Ascending aorta (tissue), 2 donors: ENCODE measurements at places on chromosomes 11 and 22. TPM values are rescaled to one million over a fixed set of nuclear protein-coding genes. Genes with fewer than 3 reads are reported as not detected.

DNA sequence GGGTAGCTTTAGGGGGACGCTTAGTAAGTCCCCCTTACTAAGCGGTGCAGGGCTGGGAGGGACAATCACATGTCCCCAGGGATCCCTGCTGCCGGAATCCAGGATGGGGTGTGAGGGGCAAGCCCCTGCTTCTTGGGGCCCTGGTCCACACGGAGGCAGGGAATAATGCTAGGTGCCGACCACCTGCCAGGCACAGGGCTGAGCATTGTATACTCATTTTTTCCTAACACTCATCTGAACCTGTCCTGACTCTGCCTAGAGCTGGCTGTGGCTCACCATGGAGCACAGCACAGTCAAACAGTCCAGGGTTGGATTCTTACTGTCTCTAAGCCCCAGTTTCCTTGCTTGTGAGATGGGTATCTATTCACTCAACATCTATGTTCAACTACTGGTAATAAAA, 1.4 kb upstream of the LTBP3 start:
- H3K27ac ChIP-seq: peak overlapping the region; percentile 97
- peaks cover 64% of the 10 kb centered on the region for H3K4me1 ChIP-seq
- DNase-seq: no peak
- H3K4me3 ChIP-seq: peak overlapping the region; percentile 79

GRCh38 chr11:117604336-117604995, 192.6 kb downstream of the DSCAML1 start:
- no peak for DNase-seq
- H3K4me1 ChIP-seq: no peaks in the 10 kb centered on the region
- H3K36me3 ChIP-seq: no peaks in the 10 kb centered on the region
- no peak overlapping the region for H3K27ac ChIP-seq

- no peak overlapping the region for H3K4me3 ChIP-seq
- no peak overlapping the region for H3K27ac ChIP-seq
- H3K36me3 ChIP-seq: no peaks in the 10 kb centered on the region
- H3K4me1 ChIP-seq: peaks cover 12% of the 10 kb centered on the region
- no peak for DNase-seq
- H3K27me3 ChIP-seq: no peaks in the 10 kb centered on the region
Measured at GRCh38 chr11:11346303-11346702, 6.7 kb downstream of the CSNK2A3 start.

- no peak overlapping the region for H3K27ac ChIP-seq
- H3K27me3 ChIP-seq: no peaks in the 10 kb centered on the region
- peaks cover 3% of the 10 kb centered on the region for H3K4me1 ChIP-seq
- no peak for DNase-seq
- no peaks in the 10 kb centered on the region for H3K36me3 ChIP-seq
- no peak overlapping the region for H3K4me3 ChIP-seq
Measured at GRCh38 chr11:102564110-102564509, 33.6 kb upstream of the MMP7 start.

The C22orf31 gene
- total RNA-seq: not detected

DNA sequence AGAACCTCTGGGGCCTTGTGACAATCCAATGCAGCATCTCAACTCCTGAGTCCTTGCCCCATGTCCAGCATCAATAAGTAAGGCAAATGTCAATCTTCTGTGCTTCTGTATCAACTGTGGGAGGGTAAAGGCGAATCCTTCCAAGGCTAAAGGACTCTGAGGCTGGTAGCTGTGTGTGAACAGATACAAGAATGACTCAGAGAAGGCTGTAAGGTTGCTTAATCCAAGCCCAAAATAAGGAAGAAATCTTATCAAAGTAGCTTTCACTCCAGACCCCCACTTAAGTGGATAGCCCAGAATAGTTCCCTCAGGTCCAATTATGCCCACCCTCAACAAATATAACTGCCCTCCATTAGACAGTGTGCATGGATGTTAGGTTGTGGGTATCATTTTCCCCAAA, 28.1 kb upstream of the SCGB1A1 start:
- H3K27ac ChIP-seq: no peak overlapping the region
- peaks cover 9% of the 10 kb centered on the region for H3K4me1 ChIP-seq
- H3K4me3 ChIP-seq: no peak overlapping the region

DNA sequence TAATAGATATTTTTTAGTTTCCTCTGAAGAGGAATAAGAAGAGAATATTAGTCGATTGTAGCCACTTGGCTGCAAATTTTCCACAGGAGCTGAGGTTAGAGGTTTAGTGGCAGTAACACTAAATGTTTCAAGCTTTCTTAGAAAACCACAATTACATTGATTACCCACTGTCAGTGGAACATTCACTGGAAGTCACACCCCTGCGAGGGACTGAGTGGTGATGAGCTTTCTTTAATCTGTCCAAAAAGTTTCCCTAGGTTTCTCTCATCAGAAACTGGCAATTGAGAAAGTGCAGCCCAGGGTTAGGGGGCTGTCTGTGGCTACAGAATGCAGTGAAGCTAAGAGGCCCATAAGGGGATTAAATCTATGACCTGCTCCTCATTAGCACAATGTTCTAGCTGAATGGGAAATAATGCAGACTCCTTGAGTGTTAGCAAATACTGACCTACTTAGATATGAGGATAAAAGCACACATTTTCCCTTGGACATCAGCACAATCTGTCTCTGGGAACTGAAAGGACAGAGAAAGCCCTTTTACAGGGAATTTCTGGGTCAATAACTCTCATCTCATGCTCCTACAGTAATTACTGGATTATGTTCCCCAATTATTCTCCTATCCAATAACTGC, 189.5 kb downstream of the FAM76B start:
- no peaks in the 10 kb centered on the region for H3K4me1 ChIP-seq
- DNase-seq: no peak
- no peak overlapping the region for H3K27ac ChIP-seq
- H3K4me3 ChIP-seq: no peak overlapping the region

GRCh38 chr11:112320668-112321067, 60.0 kb upstream of the PLET1 start:
- no peak for DNase-seq
- no peak overlapping the region for H3K4me3 ChIP-seq
- no peaks in the 10 kb centered on the region for H3K36me3 ChIP-seq
- H3K27me3 ChIP-seq: no peaks in the 10 kb centered on the region
- H3K27ac ChIP-seq: no peak overlapping the region
- no peaks in the 10 kb centered on the region for H3K4me1 ChIP-seq

The LYVE1 gene
- 66.3 TPM for total RNA-seq

- no peaks in the 10 kb centered on the region for H3K27me3 ChIP-seq
- H3K4me1 ChIP-seq: no peaks in the 10 kb centered on the region
- no peak overlapping the region for H3K27ac ChIP-seq
Measured at GRCh38 chr11:130553306-130553705, 104.9 kb downstream of the ADAMTS15 start.

The CTTN gene
- 166 TPM for total RNA-seq

The BAIAP2L2 gene
- not detected for total RNA-seq

DNA sequence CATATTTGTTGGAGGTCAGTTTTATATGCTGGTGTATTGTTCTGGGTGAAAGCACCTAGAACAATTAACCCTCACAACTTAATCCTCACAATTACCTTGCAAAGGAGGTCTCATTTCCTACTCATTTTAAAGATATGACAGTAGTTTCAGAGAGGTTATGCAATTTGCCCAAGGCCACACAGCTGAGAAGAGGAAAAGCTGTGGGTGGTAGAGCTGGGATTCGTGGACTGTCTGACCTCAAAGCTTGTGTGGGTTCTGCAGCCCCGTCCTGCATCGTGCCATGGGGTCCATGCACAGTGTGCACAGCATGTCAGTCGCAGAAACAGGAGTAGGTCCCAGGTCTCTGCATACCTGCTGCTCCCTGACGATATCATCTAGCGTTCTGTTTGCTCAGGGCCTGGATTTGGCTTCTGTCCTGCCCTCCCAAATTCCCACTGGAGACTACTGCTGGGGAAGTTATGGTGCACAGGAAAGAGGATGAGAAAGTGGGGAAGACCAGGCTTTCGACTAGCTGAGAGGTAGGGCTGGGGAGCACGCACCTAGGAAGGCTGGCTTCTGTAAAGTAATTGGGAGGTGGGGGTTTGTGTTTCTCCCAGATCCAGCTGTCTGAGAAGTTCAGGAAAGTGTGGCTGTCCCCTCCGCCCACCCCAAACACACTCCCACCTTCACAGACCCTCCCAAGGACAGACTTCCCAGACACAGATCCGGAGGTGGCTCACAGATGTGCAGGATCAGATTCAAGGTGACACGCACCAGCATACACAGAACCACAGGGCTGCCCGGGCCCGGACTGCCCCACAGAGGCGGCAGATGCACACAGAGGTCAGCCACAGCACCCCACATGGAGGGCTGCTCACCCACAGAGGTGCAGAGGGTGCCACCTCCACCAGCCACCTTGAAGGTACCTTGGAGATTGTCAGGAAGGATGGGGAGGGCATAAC, 2.0 kb downstream of the BACE1 start:
- peaks cover 12% of the 10 kb centered on the region for H3K4me1 ChIP-seq
- peak overlapping the region; percentile 95 for H3K4me3 ChIP-seq
- no peak overlapping the region for H3K27ac ChIP-seq
- no peak for DNase-seq
- no peaks in the 10 kb centered on the region for H3K27me3 ChIP-seq

DNA sequence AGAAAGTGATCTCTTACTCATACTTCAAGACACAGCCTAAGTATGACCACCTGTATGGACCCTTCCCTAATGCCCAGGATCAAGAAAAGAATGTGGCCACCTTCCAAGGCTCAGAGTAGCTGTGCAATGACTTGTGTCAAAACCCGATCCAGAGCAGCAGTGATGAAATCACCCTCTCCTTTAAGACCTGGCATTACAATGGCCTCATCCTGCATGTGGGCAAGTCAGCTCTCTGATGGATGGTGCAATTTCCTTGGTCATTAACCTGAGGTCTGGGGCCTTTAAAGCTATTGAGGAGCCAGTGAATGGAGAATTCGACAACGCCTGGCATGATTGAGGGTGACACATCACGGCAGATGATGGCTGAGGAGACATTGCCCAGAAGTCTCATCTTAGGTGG, 9.1 kb upstream of the TUBA8 start:
- H3K4me3 ChIP-seq: no peak overlapping the region
- no peak overlapping the region for H3K27ac ChIP-seq
- H3K27me3 ChIP-seq: no peaks in the 10 kb centered on the region
- no peaks in the 10 kb centered on the region for H3K4me1 ChIP-seq
- no peaks in the 10 kb centered on the region for H3K36me3 ChIP-seq
- no peak for DNase-seq

- H3K27me3 ChIP-seq: no peaks in the 10 kb centered on the region
- no peak for DNase-seq
- H3K4me3 ChIP-seq: no peak overlapping the region
- H3K4me1 ChIP-seq: peaks cover 6% of the 10 kb centered on the region
- no peak overlapping the region for H3K27ac ChIP-seq
- peaks cover 48% of the 10 kb centered on the region for H3K36me3 ChIP-seq
Measured at GRCh38 chr11:12474871-12475270, 97.5 kb downstream of the PARVA start.

DNA sequence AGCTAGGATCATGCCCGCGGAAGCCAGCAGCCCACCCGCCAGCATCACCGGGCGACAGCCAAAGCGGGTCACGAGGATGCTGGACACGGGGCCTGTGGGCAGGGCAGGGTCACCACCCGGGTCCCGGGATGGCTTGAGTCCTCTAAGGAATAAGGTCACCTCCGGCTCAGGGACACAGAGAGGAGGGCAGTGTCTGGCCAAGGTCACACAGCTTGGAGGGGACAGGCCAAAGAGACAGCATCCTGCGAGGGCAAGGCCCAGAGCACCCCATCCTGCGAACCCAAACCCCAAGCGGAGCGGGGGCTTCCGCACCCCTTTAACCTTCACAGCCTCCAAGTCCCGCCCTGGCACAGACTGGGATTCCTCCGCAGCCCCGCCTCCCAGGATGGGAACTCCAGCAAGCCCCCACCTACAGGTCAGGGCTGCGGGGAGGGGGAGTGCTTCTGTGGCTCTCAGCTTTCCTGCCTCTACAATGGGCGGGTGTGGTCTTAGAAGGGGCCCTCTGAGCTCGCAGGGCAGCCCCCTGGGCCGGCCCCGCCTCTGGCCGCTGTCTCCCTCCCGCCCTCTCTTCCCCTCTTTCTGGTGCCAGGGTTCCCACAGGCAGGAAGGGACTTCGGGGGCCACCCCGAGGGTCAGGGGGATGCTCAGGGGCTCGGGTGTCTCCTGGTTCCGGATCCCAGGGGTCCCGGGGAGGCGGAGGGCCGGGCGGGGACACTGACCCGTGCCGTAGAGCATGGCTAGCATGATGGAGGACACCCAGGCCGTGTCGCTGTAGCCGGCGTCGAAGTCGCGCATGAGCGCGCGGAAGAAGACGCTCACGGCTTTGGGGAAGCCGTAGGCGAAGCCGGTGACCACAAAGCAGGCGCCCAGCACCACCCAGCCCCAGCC, 1.8 kb downstream of the SLC16A8 start:
- H3K27ac ChIP-seq: peak overlapping the region; percentile 60
- DNase-seq: no peak
- H3K4me1 ChIP-seq: no peaks in the 10 kb centered on the region

GRCh38 chr22:21030621-21031544, 1.5 kb downstream of the SLC7A4 start:
- H3K4me1 ChIP-seq: no peaks in the 10 kb centered on the region
- H3K36me3 ChIP-seq: no peaks in the 10 kb centered on the region
- H3K4me3 ChIP-seq: no peak overlapping the region
- DNase-seq: no peak
- H3K27ac ChIP-seq: no peak overlapping the region

The RIMBP3C gene
- total RNA-seq: not detected

GRCh38 chr11:69374110-69374945, 80.4 kb downstream of the MYEOV start:
- no peak overlapping the region for H3K27ac ChIP-seq
- H3K4me1 ChIP-seq: no peaks in the 10 kb centered on the region
- DNase-seq: peak; percentile 5
- H3K27me3 ChIP-seq: no peaks in the 10 kb centered on the region

The LRRC56 gene
- not detected for total RNA-seq

- H3K4me3 ChIP-seq: no peak overlapping the region
- H3K36me3 ChIP-seq: no peaks in the 10 kb centered on the region
- no peaks in the 10 kb centered on the region for H3K27me3 ChIP-seq
- H3K4me1 ChIP-seq: no peaks in the 10 kb centered on the region
- no peak overlapping the region for H3K27ac ChIP-seq
Measured at GRCh38 chr11:126477535-126478305, 122.2 kb downstream of the ST3GAL4 start.

The MS4A10 gene
- total RNA-seq: not detected

DNA sequence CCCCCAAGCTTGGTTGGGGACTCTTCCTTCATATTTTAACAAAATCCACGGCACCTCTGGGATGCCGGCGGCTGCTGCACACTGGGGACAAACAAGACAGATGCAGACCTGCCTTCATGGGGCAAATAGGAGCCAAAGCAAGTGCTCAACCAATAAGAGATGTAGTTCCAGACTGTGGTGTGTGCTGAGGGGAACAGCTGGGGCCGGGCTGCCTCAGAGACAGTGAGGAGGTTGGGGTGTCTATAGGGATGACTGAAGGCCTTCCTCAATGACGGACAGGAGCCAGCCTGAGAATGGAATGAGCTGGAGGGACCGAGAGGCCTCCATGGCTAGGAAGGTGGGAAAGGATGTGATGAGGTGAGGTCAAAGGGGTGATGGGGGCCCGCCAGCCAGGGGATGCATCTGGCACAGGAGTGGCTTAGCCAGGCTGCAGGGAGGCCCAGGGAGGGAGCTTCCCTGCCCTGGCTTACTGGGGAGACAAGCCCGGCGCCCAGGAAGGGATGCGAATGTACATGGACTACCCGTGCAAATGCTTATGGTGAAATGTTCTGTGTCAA, 10.3 kb upstream of the CTSD start:
- H3K36me3 ChIP-seq: no peaks in the 10 kb centered on the region
- no peaks in the 10 kb centered on the region for H3K27me3 ChIP-seq
- no peak overlapping the region for H3K27ac ChIP-seq
- peak; percentile 35 for DNase-seq
- peaks cover 8% of the 10 kb centered on the region for H3K4me1 ChIP-seq

- H3K4me3 ChIP-seq: no peak overlapping the region
- no peaks in the 10 kb centered on the region for H3K4me1 ChIP-seq
- no peak overlapping the region for H3K27ac ChIP-seq
- H3K36me3 ChIP-seq: no peaks in the 10 kb centered on the region
Measured at GRCh38 chr22:48070083-48070482, 1307.6 kb downstream of the TBC1D22A start.
